ENCODE measurements at places on chromosomes 1 and 21. TPM values are rescaled to one million over a fixed set of nuclear protein-coding genes. Genes with fewer than 3 reads are reported as not detected.

The ACTA1 gene
- not detected for total RNA-seq

The PAQR6 gene
- 10.4 TPM for total RNA-seq

DNA sequence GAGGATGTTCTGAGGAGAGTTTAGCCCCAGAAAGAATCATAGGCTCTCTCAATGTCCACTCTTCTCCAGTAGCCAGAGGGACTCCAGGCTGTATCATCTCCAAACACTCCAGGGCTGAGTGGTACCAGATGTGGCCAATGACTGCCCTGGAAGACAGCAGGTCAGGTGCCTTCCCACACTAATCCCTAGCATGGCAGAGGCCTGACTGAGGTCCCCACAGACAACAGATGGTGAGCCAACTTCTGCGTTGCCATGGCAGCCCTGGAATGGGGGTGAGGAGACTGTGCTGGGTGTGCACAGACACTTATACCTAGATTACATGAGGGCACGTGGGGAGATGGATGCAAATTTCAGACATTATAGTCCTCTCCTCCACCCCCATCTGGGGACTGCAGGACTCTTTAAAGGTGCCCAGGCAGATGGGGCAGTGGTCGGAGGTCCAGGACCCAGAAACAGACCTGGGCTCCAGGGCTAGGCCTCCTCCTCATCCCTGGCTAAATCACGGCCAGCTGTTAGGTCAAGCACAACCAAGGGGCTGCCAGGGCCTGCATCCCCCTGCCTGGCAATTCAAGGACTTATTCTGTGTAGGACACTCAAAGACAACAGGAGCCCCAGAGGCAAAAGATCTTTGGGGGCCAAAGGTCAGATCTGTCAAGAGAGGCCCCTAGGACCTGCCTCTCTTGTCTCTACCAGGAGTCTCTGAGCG lies 42.9 kb downstream of the CAMK2N1 start:
- no peak for DNase-seq
- no peak overlapping the region for H3K27ac ChIP-seq
- no peaks in the 10 kb centered on the region for H3K4me1 ChIP-seq
- no peaks in the 10 kb centered on the region for H3K36me3 ChIP-seq
- H3K27me3 ChIP-seq = peaks cover 12% of the 10 kb centered on the region

GRCh38 chr1:66943361-66943969 lies 18.7 kb downstream of the MIER1 start:
- H3K4me1 ChIP-seq = peaks cover 48% of the 10 kb centered on the region
- peak overlapping the region; percentile 41 for H3K27ac ChIP-seq
- H3K4me3 ChIP-seq = no peak overlapping the region
- H3K36me3 ChIP-seq = peaks cover 30% of the 10 kb centered on the region
- DNase-seq = no peak

GRCh38 chr21:25827513-25827912 lies 92.7 kb downstream of the GABPA start:
- no peak overlapping the region for H3K27ac ChIP-seq
- no peak overlapping the region for H3K4me3 ChIP-seq
- H3K27me3 ChIP-seq = no peaks in the 10 kb centered on the region
- no peak for DNase-seq
- no peaks in the 10 kb centered on the region for H3K4me1 ChIP-seq

The TCP10L gene
- 0.43 TPM for total RNA-seq

GRCh38 chr1:91601554-91602376 lies 101.1 kb downstream of the CDC7 start:
- H3K27ac ChIP-seq = no peak overlapping the region
- no peak for DNase-seq
- H3K4me3 ChIP-seq = no peak overlapping the region
- peaks cover 6% of the 10 kb centered on the region for H3K27me3 ChIP-seq

The GJB3 gene
- total RNA-seq = not detected

DNA sequence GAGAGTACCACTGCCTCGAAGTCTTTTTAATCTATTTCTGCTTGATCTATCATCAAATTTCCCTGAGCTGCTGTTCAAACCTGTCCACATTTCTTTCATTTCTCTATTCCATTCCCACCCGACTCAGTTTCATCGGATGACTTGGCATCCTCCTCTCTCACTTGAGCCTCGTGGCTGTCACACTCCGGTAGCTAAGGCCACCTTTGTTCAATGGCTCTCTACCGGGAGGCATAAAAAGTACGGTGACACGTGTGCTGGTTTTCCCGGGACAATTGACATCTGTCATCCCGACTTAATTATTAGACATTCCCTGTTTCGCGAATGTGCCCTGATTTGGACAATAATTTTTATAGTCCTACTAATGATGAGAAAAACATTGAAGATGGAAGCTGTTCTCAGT lies 22.6 kb downstream of the MIS18A start:
- peaks cover under 1% of the 10 kb centered on the region for H3K36me3 ChIP-seq
- no peaks in the 10 kb centered on the region for H3K4me1 ChIP-seq
- H3K27ac ChIP-seq = no peak overlapping the region
- peaks cover 11% of the 10 kb centered on the region for H3K27me3 ChIP-seq

DNA sequence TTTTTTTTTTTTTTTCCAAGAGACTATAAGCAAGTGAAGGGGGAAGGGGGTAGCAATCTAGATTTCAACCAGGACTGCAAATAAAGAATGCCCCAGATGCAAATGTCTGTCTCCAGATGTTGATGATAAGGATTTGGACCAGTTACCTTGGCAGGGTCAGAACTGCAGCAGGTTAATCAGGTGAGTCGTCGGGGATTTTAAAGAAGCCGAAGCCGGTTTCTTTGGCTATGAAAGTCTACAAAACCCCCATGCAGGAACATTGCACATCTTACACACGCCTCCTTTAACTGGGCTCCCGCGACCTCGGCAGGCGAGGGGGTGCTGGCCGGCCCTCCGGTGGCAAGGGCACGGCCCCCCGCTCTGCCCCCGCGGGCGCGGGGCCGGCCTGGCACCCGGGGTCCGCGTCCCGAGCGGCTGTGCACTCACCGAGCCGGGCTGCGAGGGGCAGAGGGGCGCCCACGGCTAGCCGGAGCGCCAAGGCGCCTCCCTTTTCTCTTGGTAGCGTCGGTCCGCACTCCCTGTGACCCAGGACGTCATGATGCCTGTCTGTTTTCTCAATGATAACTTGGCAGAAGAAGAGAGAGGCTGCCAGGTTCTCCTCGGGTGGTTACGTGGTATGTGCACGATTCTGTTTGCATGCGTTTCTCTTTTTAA lies 366.3 kb upstream of the ESRRG start:
- no peak overlapping the region for H3K27ac ChIP-seq
- no peaks in the 10 kb centered on the region for H3K4me1 ChIP-seq

GRCh38 chr1:196584696-196585095 lies 23.5 kb downstream of the KCNT2 start:
- H3K36me3 ChIP-seq = no peaks in the 10 kb centered on the region
- H3K4me1 ChIP-seq = no peaks in the 10 kb centered on the region
- no peaks in the 10 kb centered on the region for H3K27me3 ChIP-seq
- no peak for DNase-seq
- no peak overlapping the region for H3K4me3 ChIP-seq

DNA sequence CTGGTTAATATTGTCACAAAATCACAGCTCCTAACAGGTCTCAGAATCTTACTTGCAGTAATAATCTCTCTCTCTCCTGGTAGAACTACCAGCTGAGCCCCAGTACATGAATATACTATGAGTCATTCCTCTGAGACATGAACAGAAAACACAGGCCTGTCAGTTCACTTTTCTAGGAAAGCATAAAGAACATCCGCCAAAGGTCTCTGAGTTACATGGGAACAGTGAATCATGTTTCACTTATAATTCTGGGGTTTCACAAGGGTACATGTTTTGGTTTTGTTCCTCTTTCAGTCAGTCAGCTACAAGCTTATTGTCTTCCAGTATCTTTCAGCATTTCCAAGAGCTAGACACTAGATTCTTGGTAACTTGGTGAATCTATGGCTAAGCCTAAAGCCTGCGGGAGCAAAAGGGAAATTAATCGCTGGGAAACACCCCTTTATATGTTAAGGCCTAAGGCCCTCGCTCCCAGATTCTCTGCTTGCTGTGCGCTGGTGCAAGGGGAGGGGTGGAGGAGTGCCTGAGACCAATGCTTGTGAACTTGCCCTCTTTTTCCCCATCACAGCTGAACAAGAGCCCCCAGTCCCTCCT lies 31.7 kb downstream of the IFNGR2 start:
- peak overlapping the region; percentile 86 for H3K27ac ChIP-seq
- peak; percentile 37 for DNase-seq
- peaks cover 34% of the 10 kb centered on the region for H3K4me1 ChIP-seq
- no peaks in the 10 kb centered on the region for H3K27me3 ChIP-seq
- H3K36me3 ChIP-seq = peaks cover 35% of the 10 kb centered on the region

The PLA2G2D gene
- total RNA-seq = not detected

- no peaks in the 10 kb centered on the region for H3K27me3 ChIP-seq
- no peak for DNase-seq
- H3K27ac ChIP-seq = no peak overlapping the region
- no peaks in the 10 kb centered on the region for H3K4me1 ChIP-seq
Observed at GRCh38 chr1:63448731-63449246, 74.2 kb downstream of the ITGB3BP start.

DNA sequence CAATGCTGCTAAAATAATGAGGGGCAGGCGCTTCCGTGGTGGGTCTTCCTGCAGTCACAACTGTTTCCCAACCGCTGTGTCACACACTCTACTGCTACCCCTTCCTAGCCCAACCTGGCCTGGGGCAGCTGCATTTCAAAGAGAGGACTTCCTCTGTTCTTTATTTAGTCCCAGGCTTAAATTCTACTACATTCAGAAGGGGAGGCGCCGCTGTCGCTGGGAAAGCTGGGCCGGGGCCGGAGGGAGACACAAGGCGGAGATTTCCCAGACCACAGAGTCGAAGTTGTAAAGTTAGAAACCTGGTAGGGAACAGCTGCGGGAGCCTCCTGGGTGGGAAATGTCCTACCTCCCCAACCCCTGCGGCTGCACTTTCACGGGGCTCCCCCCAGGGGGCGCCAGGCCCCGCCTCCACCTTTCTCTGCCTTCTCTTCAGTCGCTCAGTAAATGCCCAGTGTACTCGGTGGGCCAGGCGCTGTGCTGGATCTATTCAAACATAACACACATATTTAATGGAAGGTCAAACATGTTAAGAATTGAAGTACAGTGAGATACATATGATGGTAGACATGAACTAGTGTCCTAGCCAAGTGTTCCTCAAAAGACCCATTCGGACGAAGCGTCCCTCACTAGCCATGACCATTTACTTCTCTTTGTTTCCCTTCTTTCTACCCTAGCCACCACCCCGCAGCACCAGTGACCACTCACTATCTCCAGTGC lies 23.1 kb downstream of the DYRK3 start:
- no peaks in the 10 kb centered on the region for H3K36me3 ChIP-seq
- peaks cover 32% of the 10 kb centered on the region for H3K4me1 ChIP-seq
- peak overlapping the region; percentile 53 for H3K4me3 ChIP-seq
- no peak overlapping the region for H3K27ac ChIP-seq
- DNase-seq = peak; percentile 74

The FGR gene
- 2.1 TPM for total RNA-seq

The DDAH1 gene
- 0.38 TPM for total RNA-seq

- H3K27me3 ChIP-seq = no peaks in the 10 kb centered on the region
- H3K4me3 ChIP-seq = no peak within 1 kb of the TSS
- peaks cover 24% of the 10 kb centered on the region for H3K4me1 ChIP-seq
- no peak within 1 kb of the TSS for H3K27ac ChIP-seq
Observed at GRCh38 chr1:26190373-26190987, at the start of gene CATSPER4. CATSPER4 (plus strand) TSS chr1:26190602; CDS start chr1:26190628, 26 bp downstream.

GRCh38 chr1:54882519-54882918 lies 4.5 kb downstream of the DHCR24 start:
- H3K27me3 ChIP-seq = peaks cover under 1% of the 10 kb centered on the region
- peaks cover 35% of the 10 kb centered on the region for H3K4me1 ChIP-seq
- DNase-seq = no peak
- no peak overlapping the region for H3K4me3 ChIP-seq
- H3K27ac ChIP-seq = no peak overlapping the region

- H3K27ac ChIP-seq = no peak overlapping the region
- no peak for DNase-seq
- H3K4me3 ChIP-seq = no peak overlapping the region
- no peaks in the 10 kb centered on the region for H3K36me3 ChIP-seq
- H3K27me3 ChIP-seq = peaks cover 7% of the 10 kb centered on the region
Observed at GRCh38 chr21:39599191-39599970, 13.4 kb upstream of the B3GALT5 start.

DNA sequence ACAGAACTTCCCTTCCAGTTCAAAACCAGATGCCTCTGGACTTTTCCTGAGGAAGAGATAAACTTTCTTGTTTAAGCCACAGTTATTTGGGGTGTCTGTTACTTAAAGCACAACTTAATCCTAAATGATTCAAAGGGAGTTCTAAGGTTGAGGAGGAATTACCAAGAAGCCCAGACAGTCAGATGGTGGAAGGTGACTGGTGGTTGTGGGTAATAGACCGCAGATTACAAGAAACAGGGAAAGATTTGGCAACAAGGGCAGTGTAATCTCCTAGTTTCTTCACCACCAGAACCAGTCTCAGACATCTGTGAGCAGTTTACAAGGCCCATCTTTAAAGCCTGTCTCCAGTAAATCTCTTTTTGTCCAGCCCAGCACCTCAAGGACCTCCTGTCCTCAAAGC lies 130.1 kb upstream of the CTTNBP2NL start:
- no peaks in the 10 kb centered on the region for H3K4me1 ChIP-seq
- no peak overlapping the region for H3K27ac ChIP-seq
- DNase-seq = no peak

The SLC16A4 gene
- total RNA-seq = 0.58 TPM

DNA sequence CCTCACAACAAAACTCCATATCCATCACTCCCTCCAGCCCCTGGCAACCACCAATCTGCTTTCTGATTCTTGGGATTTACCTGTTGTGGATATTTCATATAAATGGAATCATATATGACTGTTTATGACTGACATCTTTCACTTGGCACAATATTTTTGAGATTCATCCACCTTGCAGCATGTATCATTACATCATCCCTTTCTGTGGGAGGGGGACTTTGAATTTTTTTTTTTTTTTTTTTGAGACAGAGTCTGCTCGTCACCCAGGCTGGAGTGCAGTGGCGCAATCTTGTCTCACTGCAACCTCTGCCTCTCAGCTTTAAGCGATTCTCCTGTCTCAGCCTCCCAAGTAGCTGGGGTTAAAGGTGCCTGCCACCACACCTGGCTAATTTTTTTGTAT lies 128.2 kb downstream of the ITSN1 start:
- no peak overlapping the region for H3K4me3 ChIP-seq
- no peak overlapping the region for H3K27ac ChIP-seq
- no peaks in the 10 kb centered on the region for H3K4me1 ChIP-seq
- no peaks in the 10 kb centered on the region for H3K36me3 ChIP-seq
- no peak for DNase-seq

The C1QA gene
- not detected for total RNA-seq

DNA sequence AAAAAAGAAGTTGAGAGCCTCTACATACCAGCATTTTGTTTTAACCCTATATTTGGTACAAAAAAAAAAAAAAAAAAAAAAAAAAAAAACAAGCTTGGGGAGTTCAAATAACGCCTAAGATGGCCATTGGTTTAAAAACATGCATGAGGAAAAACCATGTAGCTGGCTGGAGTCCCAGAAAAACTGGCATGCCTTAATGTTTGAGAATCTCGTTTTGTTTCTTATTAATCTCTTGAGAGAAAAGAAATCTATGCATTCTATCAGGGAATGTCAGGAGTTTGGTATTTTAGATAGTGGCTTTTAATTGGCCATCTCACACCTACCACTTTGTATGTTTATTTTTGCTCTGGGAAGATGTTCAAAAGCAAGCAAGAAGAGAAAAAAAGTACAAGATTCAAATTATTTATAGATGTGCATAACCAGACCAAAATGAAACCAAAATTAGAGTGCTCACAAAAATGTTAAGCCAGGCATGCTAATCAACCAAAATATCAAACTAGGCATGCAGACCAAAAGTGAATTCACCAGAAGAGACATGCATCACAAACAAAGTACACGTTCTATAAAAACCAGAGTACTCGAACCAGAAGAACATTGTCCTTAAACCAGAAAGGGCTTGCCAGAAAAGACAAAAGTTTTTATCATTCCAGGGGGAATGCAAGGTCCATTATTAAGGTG lies 156.6 kb downstream of the AK5 start:
- peaks cover 32% of the 10 kb centered on the region for H3K4me1 ChIP-seq
- no peak for DNase-seq
- no peaks in the 10 kb centered on the region for H3K27me3 ChIP-seq
- peak overlapping the region; percentile 89 for H3K27ac ChIP-seq
- H3K4me3 ChIP-seq = peak overlapping the region; percentile 84

Data from activated T-cell treated with anti-CD3 and anti-CD28 coated beads, Interleukin-2, amount 50 U/mL, for 72 hours (primary cell).